ENCODE measurements at places on chromosomes 7 and 10.

DNA sequence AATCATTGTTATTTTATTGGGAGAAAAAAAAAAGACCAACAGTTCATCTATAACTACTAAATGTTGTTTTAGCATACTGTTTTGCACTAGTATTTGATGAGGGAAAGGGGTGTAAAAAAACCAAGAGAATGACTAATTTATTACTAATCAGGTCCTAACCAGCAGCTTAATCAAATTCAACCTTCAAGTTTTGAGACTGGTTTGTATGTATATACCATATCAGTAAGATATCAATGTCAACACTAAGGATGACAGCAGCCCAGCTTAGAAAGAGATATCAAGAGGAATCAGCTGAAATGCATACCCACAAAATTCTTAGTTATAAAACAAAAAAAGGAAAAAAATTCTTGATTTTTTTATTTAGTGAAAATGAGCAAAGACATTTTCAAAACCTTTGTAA lies 122.6 kb downstream of the KMT2C start:
- no peak for DNase-seq

- no peak for DNase-seq
Measured at GRCh38 chr7:48924433-48924832, at the start of gene CDC14C. TSS of gene CDC14C (plus strand) at chr7:48924547. CDS start at chr7:48924673, 126 bp downstream.

GRCh38 chr7:84412161-84412969 lies 217.8 kb upstream of the SEMA3A start:
- no peak for DNase-seq

DNA sequence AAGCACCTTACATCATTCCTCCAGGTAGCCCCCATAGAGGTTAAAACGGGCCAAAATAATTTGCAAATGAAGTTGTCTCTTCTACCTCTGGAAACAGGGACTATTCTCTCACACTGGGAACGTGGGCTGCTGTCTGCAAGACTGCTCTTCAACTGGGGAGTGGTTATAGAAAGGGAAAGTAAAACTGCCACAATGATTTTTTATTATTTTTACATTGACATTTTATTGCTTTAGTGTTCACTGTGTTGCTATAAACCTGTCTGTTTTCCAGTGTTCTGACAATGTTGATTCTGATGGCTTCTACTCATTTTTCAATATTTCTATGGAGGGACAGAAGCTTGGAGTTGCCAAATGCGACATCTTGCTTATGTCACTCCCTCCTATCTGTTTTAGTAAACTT lies 115.1 kb upstream of the ANTXRL start:
- DNase-seq, result no peak

GRCh38 chr7:78090616-78091015 lies 292.0 kb downstream of the PHTF2 start:
- no peak for DNase-seq

DNA sequence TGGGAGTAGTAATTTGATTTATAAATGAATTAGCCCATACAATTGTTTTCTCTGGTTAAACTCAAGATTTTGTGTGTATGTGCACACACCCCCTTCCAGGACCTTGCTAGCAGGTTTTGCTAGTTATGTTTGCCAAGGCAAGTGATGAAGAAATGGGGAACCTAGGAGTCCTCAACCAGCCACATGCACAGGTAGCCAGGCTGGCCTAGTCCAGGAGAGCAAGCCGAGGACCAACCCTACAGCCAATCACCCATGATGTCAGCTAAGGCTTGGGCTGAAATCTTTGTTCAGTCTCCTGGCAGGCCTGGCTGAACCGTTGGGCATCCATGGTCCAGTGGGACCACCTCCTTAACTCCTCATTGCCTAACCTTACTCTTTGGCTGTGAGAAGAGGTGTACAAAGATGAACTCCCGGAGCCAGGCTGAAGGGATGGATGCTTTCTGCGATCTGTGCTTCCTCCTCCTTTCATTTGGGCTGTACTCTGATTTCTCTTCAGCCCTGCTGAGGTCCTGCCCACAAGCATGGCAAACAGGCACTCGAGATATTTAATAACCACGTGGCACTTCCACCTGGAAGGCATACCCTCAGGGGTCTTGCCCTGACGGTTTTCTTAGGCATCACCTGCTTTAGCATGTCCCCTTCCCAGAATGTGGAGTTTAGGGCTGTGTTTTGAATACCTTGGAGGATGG lies 22.1 kb downstream of the HNRNPA2B1 start:
- DNase-seq, result no peak

GRCh38 chr7:156607332-156608172 lies 33.0 kb upstream of the RNF32 start:
- DNase-seq, result no peak

DNA sequence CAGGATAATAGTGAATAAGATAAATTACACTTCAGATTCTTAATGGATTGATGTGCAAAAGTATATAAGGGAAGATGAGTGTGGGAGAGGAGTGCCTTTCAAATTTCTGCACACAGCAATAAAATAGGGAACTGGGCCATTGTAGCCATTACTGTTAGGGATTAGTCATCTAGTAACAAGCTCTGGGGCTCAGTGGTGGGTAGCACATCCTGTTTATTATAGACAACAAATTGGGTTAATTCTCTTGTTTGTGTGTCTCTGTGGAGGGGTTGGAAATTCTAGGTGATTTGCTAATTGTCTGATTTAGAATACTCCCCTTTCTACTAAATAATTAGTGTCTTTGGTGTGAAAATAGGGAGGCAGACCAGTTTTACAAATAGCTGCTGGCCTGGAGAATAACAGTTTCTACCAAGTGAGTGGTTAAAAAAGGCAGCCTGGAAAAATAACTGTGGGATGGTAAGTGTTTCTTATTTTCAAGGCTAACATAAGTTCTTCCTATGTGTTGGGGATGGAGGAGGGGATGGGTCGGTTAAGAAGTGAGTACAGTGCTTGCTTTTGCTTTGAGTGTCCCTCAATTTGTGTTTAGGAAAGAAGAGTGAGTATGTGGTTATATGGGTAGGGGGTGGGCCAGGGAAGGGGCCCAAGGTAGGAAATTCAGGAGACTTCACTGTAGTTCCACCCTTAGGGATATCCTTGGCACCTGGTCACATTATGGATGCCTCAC lies 43.3 kb upstream of the TMEM248 start:
- DNase-seq, result no peak

DNA sequence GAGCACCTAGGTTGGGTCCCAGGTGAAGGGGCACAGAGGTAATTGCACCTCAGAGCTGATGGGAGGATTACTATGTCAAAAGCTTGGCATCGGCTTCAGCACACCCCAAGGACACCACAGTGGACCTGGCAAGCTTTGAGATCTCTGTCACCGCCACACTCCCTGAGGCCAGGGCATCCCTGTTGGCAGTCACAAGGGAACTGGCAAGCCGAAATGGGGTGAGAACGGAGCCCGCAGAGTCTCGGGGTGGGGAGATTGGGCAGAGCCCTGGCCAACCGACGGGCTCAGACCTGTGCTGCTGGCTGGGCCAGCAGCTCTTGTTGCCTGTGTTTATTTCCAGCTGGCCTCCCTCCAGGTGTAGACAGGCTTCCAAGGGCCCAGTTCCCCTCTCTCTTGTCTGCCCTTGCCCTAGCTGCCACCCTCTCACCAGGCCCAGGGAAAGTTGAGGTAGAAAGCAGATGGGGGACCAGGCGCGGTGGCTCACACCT lies 2.5 kb downstream of the HSPB1 start:
- no peak for DNase-seq

- no peak for DNase-seq
Measured at GRCh38 chr7:5559576-5560240, 136.1 kb upstream of the TNRC18 start.

DNA sequence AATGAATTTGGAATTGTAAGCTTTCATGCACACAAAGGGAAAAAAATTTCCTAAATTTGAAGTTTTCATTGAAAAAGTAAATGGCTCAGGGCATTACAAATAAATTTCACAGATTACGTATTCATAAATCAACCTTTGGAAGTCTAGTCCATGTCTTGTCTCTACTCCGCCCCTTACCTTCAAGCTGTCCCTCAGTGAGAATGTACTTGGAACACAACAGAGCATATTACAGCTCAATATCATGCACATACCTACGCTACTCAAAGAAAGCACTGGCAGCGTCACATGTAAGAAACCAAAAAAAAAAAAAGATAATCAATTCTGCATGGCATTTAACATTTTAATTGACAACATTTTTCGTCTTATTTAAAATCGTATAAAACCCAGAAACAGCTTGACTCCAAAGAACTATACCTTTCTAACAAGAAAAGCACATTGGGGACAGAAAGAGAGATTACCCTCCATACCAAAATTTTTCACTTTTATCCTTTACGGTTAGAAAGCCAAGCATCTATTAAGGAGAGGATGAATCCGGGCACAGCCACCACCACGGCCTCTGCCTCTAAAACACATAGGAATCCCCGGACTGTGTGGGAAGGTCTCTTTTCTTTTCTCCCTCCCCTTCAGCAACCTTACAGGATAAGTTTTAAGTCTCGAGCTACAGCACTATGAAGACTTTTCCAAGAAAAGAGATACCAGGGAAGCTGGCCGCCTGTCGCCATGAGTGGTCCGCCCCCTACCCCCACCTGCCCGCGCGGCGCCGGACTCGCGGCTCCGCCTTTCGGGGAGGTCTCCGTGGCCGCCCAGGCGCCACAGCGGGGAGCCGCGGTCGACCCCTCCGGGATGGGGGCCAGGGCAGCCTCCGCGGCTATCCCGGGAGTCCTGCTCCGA lies 1.1 kb downstream of the JMJD1C start:
- DNase-seq, result no peak

GRCh38 chr7:112143582-112143981 lies 62.6 kb downstream of the DOCK4 start:
- DNase-seq, result no peak

GRCh38 chr7:125061776-125062397 lies 132.3 kb upstream of the POT1 start:
- DNase-seq, result no peak

- no peak for DNase-seq
Measured at GRCh38 chr7:139567647-139568345, 44.3 kb downstream of the CLEC2L start.

- DNase-seq, result no peak
Measured at GRCh38 chr10:16943295-16944285, 126.4 kb upstream of the RSU1 start.

DNA sequence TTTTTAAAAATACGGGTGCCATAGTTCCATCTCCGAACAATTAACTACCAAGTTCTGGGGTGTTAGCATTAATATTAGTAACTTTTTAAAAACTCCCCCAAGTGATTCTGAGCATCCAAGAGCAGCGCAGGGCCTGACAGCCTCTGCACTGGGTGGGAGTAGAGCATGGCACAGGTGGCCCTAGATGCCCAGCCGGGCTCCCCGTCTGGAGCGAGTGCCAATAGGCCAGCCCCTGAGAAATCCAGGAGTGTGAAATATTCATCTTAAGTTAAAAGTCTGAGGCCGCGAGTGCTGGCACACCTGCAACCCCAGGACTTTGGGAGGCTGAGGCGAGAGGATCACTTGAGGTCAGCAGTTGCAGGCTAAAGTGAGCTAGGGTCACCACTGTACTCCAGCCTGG lies 16.2 kb downstream of the FAM107B start:
- no peak for DNase-seq

DNA sequence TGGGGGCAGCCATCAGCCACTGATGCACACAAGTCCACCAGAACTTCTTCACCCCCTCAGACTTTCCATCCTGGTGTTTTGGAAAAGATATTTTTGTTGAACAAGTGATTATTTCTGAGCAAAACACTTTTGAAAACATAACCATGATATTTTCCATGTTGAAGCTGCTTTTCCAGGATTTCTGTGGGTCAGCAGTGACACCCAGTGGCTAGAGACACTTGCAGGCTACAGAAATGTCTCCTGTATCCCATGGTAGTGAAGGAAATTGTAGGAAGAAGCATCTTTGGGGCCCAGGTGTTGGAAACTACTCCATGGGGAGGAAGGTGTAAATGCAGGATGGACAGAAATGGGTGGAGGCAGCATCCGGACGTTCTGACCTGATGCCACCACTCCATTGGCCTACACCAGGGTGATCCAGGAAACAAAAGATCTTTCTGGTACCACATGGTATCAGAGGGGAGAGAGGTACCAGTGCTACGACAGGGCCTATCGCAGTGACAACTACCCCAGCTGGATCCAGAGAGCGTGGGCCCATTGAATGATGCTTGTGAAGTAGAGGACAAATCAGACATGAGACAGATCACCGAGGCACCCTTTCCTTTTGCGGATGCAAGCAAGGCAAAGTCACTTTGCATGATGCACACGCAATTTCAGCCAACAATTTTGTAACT lies 111.7 kb upstream of the COBL start:
- no peak for DNase-seq

DNA sequence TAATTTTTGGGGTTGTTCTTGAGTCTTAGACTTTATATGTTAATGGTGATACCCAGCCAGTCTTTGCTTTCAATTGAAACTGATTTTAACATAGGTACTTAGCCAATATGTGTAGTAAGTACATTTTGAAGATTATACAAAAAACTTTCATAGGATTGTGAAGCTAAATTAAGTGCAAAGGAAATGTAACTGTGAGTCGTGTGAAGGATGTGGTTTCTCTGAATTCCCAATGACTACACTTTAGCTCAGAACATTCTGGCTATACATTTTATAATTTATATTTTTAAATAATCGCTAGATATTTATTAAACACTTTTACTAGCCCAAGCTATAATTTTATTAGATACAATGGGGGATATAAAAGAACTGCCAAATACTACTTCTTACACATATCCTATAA lies 359.3 kb downstream of the PCLO start:
- DNase-seq, result no peak

GRCh38 chr10:128173386-128173785 lies 47.2 kb upstream of the MKI67 start:
- no peak for DNase-seq

GRCh38 chr7:157250605-157251228 lies 86.1 kb upstream of the DNAJB6 start:
- peak; percentile 12 for DNase-seq

- no peak for DNase-seq
Measured at GRCh38 chr7:7099584-7100014, 82.7 kb upstream of the C1GALT1 start.

DNA sequence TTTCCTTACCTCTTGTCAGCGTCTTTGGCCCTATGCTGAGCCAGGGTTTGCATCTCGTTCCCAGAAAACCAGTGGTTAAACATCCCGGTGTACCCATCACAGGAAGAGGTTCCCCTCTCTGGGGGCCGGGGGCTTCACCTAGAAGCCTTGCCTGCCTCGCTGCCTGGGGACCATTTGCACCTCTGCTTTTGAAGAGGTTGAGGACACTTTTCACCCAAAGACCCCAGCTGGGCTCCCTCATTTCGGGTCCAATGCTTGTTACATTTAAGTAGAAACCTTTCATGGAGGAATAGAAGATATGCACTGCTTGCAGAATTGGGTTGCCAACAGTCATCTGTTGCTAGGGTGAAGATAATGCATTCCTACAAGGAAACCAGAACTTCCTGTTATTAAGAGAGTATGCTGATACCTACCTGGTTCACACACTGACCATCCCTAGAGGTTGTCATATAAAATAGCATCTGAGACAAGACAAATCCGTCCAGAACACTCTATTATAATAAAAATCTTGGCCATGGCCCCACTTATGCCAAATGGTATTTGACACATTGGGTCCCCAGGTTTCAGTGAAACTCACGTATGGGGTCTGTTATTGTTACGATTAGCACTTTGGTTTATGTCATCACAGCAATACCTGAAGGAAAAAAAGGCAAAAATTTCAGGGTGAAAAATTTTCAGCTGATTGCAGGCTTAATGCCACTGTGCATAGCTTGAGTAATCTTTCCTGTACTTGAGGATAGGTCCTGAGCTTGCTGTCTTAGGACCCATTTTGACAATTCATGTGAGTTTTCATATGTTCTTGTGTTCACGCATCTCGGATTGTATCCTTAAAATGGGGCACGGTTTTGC lies 917 bp downstream of the ZNF365 start:
- no peak for DNase-seq

- DNase-seq, result no peak
Measured at GRCh38 chr10:125064681-125065492, 95.5 kb downstream of the CTBP2 start.

- DNase-seq, result no peak
Measured at GRCh38 chr10:123559823-123560092, 106.4 kb upstream of the GPR26 start.

GRCh38 chr10:76882245-76882644 lies 755.4 kb downstream of the KCNMA1 start:
- DNase-seq, result no peak
